ENCODE measurements at places on chromosomes 2 and 18.
A peak's percentile ranks its signal among the peaks of the same experiment; 100 is the strongest.

GRCh38 chr2:173898178-173898668 is 67.0 kb downstream of the SP3 start:
- DNase-seq = no peak
- no peaks in the 10 kb centered on the region for H3K36me3 ChIP-seq
- H3K4me1 ChIP-seq = no peaks in the 10 kb centered on the region
- no peaks in the 10 kb centered on the region for H3K27me3 ChIP-seq
- H3K27ac ChIP-seq = no peak overlapping the region

GRCh38 chr2:16281451-16282335 is 341.3 kb downstream of the MYCN start:
- H3K4me3 ChIP-seq = no peak overlapping the region
- no peak overlapping the region for H3K27ac ChIP-seq
- H3K36me3 ChIP-seq = no peaks in the 10 kb centered on the region
- H3K4me1 ChIP-seq = no peaks in the 10 kb centered on the region
- peak; percentile 27 for DNase-seq

GRCh38 chr2:62334440-62335058 is 138.6 kb downstream of the B3GNT2 start:
- DNase-seq = no peak
- no peaks in the 10 kb centered on the region for H3K27me3 ChIP-seq
- no peak overlapping the region for H3K4me3 ChIP-seq
- no peaks in the 10 kb centered on the region for H3K4me1 ChIP-seq

GRCh38 chr2:102229141-102229769 is 42.4 kb downstream of the IL1RL2 start:
- H3K27ac ChIP-seq = peak overlapping the region; percentile 92
- no peak overlapping the region for H3K4me3 ChIP-seq
- H3K36me3 ChIP-seq = no peaks in the 10 kb centered on the region

DNA sequence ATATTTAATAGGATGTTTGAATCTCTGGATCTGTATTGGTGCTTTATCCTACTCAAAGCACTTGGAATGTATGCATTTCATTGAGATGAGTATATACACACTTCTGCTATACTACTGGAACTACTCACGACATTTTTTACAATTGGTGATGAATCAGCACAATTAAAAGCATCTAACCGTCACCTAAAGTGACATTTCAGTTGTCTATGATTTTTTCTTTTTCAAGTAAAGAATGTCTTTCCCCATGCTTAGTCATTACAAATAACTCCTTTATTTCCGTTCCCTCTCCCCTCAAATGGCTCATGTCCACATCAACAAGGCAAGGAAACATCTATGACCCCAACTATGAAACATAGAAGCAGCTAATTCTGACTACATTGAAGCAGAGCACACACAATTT is 77.3 kb downstream of the CLIP4 start:
- H3K27ac ChIP-seq = no peak overlapping the region
- H3K36me3 ChIP-seq = no peaks in the 10 kb centered on the region
- DNase-seq = peak; percentile 25
- no peak overlapping the region for H3K4me3 ChIP-seq
- no peaks in the 10 kb centered on the region for H3K27me3 ChIP-seq

DNA sequence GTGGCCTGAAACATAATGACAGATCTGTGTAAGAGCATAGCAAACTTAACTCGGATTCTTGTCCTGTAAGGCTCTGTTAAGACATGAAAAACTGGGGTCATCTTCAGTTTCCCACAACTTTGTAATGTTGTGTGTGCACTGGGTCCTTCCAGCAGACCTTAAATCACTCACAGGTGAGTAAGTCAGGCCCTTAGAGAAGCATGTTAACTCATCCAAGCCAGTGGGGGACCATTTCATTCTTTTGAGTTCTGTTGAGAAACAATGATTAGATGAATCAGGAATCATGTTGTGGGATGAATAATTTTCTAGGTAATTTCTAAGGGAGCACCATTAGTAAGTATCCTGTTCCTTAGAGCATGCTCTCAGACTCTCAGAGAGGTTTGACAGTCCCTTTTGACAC is 167.1 kb downstream of the ESCO1 start:
- no peaks in the 10 kb centered on the region for H3K36me3 ChIP-seq
- H3K27me3 ChIP-seq = no peaks in the 10 kb centered on the region
- H3K4me1 ChIP-seq = no peaks in the 10 kb centered on the region
- H3K27ac ChIP-seq = no peak overlapping the region
- no peak for DNase-seq

- no peak overlapping the region for H3K4me3 ChIP-seq
- no peaks in the 10 kb centered on the region for H3K4me1 ChIP-seq
- H3K36me3 ChIP-seq = no peaks in the 10 kb centered on the region
- no peaks in the 10 kb centered on the region for H3K27me3 ChIP-seq
Observed at GRCh38 chr2:110948027-110948674, 172.6 kb upstream of the BCL2L11 start.

DNA sequence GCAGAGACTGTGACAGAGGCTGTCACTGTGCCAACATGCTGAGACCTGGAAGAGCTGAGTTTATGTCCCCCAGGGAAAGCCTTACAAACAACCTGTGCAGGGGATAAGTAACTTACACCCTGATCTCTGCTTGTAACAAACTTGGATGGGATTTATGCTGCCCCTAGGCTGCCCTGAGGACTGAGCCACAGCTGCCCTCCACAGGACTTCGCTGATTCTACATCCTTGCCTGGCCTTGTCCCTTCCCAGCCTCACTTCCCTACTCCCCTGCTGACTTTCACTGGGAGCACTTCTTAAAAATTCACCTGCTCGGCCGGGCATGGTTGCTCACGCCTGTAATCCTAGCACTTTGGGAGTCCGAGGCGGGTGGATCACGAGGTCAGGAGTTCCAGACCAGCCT is 45.9 kb upstream of the ASAP2 start:
- peaks cover 21% of the 10 kb centered on the region for H3K4me1 ChIP-seq
- no peaks in the 10 kb centered on the region for H3K27me3 ChIP-seq
- no peak overlapping the region for H3K27ac ChIP-seq
- H3K36me3 ChIP-seq = no peaks in the 10 kb centered on the region

DNA sequence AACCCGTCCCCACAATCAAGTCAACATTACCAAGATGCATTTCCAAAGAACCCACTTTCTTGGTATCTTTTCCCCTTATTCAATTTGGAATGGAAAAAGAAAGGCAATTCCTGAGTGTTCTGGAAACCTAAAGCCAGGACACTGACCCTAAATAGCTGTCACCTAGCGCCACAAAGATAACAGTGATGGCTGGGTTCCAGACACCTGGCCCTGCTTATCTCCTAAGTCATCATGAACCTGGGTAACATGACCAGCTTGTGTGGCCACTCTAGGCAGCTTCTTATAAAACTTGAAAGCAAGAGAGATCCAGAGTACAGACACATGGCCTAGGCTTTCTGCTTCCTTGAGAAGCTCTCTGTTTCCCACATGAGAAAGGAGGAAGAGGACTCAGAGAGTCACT is 95.4 kb downstream of the BOD1L2 start:
- H3K4me1 ChIP-seq = no peaks in the 10 kb centered on the region
- no peak for DNase-seq
- no peak overlapping the region for H3K27ac ChIP-seq
- H3K4me3 ChIP-seq = no peak overlapping the region

GRCh38 chr2:36477746-36478145 is 120.2 kb downstream of the FEZ2 start:
- peaks cover 40% of the 10 kb centered on the region for H3K4me1 ChIP-seq
- H3K27ac ChIP-seq = peak overlapping the region; percentile 68
- no peaks in the 10 kb centered on the region for H3K27me3 ChIP-seq
- no peak overlapping the region for H3K4me3 ChIP-seq
- peaks cover 81% of the 10 kb centered on the region for H3K36me3 ChIP-seq

DNA sequence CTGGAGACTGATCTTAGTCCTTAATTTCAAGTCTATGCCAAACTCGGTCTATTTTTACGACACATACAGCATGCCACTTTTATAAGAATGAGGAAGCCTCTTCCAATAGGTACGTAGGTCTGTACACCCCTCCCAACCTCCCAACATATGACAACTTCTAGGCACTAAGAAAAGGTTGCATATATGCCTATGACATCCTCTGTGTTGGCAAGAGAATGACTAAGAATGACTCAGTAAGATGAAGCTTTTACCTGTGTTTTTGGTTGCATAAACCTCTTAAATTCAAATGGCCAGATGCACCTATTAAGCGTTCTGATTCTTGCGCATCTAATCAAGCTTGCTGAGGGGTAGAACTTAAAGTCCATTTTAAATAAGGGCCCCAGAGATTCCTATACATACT is 586.4 kb upstream of the ZEB2 start:
- peak overlapping the region; percentile 3 for H3K27ac ChIP-seq
- H3K4me3 ChIP-seq = no peak overlapping the region
- no peaks in the 10 kb centered on the region for H3K27me3 ChIP-seq
- peak; percentile 73 for DNase-seq

GRCh38 chr2:26164641-26165211 is 8.2 kb upstream of the GAREM2 start:
- H3K27me3 ChIP-seq = no peaks in the 10 kb centered on the region
- no peak overlapping the region for H3K4me3 ChIP-seq
- no peaks in the 10 kb centered on the region for H3K4me1 ChIP-seq
- DNase-seq = no peak
- no peaks in the 10 kb centered on the region for H3K36me3 ChIP-seq

DNA sequence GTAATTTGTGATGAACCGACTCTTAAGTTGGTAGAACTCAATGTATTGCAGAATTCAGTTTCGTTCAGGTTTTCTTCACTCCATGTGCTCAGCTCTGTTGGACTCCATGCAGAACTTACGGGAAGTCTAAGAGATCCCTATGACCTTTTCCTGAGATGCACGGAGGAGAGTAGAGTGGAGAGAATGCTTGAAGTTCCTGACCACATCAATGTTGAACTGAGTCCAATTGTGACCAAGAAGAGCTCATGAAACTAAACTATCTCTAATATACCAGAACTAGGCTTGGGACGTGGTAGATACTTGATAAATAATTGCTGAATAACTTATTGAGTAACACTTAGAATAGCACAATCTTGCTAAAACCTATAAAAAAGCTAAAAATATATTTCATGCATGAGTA is 47.2 kb downstream of the TMEM178A start:
- H3K4me3 ChIP-seq = no peak overlapping the region
- H3K4me1 ChIP-seq = no peaks in the 10 kb centered on the region
- H3K27me3 ChIP-seq = no peaks in the 10 kb centered on the region
- no peak overlapping the region for H3K27ac ChIP-seq
- H3K36me3 ChIP-seq = no peaks in the 10 kb centered on the region

DNA sequence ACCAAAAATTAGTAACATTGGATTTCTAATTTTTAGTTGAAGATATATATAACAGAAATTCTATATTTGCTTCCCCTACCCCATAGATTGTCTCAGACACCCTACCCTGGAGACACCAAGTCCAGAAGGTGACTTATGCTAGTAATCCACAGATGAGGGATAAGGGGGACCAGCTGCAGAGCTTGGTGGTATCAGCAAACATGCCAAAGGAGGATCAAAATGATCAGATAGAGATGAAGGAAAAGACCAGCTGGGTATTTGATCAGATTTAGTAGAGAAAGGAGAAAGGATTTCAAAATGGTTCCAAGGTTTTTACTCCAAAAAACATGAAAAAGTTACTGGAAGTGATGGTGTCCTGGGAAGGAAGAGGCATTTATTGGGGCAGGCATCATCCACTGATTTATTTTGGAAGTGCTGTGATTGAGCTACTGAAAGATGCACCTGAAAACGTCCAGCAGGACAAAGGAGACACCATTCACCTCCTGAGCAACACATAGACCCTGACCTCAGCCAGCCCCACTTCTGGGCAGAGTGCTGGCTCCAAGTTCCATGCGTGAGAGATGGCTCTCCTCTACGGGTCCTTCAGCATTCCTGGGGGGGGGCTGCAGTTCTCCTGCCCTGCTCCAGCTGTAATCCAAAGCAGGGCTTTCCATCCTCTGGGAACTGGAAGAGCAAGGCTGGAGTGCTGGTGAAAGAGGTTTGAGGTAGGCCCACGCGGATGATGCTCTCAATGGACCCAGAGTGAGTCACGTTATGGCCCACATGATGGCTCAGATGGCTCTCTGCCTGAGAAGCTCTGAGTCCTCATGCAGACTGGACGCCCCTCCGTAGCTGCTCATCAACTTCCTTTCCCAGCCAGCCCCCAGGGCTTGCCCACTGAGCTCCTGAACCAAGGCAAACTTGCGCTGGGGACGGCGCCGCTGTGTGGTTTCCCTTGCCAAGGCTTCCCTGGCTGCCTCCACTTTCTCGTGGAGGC is 3.7 kb upstream of the LRRFIP1 start:
- no peak overlapping the region for H3K4me3 ChIP-seq
- H3K27me3 ChIP-seq = peaks cover 4% of the 10 kb centered on the region
- DNase-seq = no peak
- H3K36me3 ChIP-seq = no peaks in the 10 kb centered on the region
- H3K27ac ChIP-seq = no peak overlapping the region

- no peak overlapping the region for H3K4me3 ChIP-seq
- H3K27ac ChIP-seq = no peak overlapping the region
- H3K36me3 ChIP-seq = peaks cover 55% of the 10 kb centered on the region
- no peaks in the 10 kb centered on the region for H3K27me3 ChIP-seq
- H3K4me1 ChIP-seq = peaks cover 4% of the 10 kb centered on the region
- no peak for DNase-seq
Observed at GRCh38 chr2:108454440-108454839, 5.4 kb downstream of the GCC2 start.

GRCh38 chr18:70705831-70706416 is 417.1 kb downstream of the SOCS6 start:
- H3K4me3 ChIP-seq = no peak overlapping the region
- DNase-seq = no peak
- no peak overlapping the region for H3K27ac ChIP-seq
- H3K36me3 ChIP-seq = no peaks in the 10 kb centered on the region
- no peaks in the 10 kb centered on the region for H3K27me3 ChIP-seq

DNA sequence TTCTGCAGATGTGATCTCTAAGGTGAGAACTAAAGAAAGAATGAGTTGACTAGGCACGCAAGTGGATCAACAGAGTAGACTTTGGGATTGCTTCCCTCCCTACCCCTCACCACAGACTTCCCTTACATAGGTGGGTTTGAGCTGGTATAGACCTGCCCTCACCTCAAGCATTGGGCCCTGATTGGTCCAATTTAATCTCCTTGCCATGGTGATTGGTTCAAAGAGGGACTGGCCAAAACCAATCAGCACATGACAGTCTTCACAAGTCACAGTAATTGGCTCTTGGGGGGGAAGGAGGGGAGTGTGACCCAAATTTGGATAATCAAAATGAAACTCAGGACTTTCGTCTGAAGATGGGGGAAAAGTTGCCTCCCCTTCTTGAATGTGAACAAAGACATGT is 36.6 kb upstream of the LNPK start:
- no peak overlapping the region for H3K27ac ChIP-seq
- DNase-seq = no peak
- no peaks in the 10 kb centered on the region for H3K4me1 ChIP-seq

DNA sequence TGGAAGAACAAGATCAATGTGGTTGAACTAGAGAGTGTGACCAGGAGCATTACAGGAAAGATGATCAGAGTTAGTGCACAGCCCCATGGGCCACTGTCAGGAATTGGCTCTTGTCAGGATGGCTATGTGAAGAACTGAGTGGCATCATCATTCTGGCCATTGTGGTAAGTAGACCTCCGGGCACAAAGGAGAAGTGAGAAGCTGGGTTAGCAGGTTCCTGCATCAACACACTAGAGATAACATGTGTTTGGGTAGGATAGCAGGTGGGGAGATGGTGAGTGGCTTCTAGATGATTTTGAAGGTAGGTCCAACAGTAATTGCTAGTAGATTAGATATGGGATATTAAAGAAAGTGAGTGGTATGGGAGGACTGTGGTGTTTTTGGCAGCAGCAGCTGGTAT is 408.2 kb downstream of the TSN start:
- no peak for DNase-seq
- no peaks in the 10 kb centered on the region for H3K4me1 ChIP-seq
- no peak overlapping the region for H3K27ac ChIP-seq
- H3K4me3 ChIP-seq = no peak overlapping the region

Measured in PC-3 (cell line).